ENCODE measurements at places on chromosomes 5 and 9.

GRCh38 chr5:57494104-57495098 lies 11.8 kb upstream of the ACTBL2 start:
- H3K36me3 ChIP-seq, result no peaks in the 10 kb centered on the region
- H3K27me3 ChIP-seq, result no peaks in the 10 kb centered on the region
- peak overlapping the region; percentile 57 for H3K27ac ChIP-seq
- peaks cover 13% of the 10 kb centered on the region for H3K4me1 ChIP-seq
- no peak overlapping the region for H3K4me3 ChIP-seq

- peak; percentile 44 for DNase-seq
- H3K27me3 ChIP-seq, result no peaks in the 10 kb centered on the region
- H3K4me1 ChIP-seq, result no peaks in the 10 kb centered on the region
- H3K4me3 ChIP-seq, result no peak overlapping the region
Measured at GRCh38 chr5:109630093-109630492, 59.6 kb upstream of the MAN2A1 start.

DNA sequence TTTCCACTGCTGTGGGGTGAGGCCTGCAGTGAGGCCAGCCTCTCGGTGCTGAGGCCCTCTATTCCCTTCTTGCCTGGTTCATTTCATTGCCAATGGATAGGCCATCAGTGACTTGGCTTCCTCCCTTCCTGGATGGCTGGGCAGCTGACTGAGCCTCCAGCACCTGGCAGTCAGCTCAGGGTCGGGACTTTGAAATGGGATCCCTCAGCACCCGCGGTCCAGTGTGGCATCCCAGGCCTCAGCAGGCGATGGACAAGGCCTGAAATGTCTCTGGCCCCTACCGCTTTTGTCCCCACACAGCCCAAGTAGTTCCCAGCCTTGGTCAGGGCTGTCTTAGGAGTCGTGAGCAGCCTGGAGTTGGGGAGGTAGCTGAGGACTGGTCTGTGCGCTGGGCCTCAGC lies 17.2 kb downstream of the NDST1 start:
- H3K36me3 ChIP-seq, result no peaks in the 10 kb centered on the region
- DNase-seq, result no peak
- H3K27ac ChIP-seq, result no peak overlapping the region
- H3K27me3 ChIP-seq, result no peaks in the 10 kb centered on the region
- no peak overlapping the region for H3K4me3 ChIP-seq

DNA sequence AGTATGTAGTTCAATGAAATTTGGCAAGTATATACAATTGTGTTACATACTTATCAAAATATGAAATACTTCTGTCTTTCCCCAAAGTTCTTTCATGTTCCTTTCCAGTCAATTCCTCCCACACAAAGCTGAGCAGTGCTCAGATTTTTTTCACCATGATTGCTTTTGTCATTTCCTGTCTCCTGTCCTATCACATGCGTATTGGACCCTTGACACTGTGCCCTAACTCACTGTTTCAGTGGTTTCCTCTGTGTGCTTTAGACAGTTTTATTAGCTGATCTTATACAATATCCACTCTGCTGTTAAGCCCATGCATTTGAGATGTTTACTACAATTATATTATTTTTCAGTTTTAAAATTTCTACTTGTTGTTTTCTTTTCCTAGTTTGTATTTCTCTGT lies 463.6 kb upstream of the MEF2C start:
- no peaks in the 10 kb centered on the region for H3K27me3 ChIP-seq
- DNase-seq, result no peak
- H3K4me3 ChIP-seq, result no peak overlapping the region

DNA sequence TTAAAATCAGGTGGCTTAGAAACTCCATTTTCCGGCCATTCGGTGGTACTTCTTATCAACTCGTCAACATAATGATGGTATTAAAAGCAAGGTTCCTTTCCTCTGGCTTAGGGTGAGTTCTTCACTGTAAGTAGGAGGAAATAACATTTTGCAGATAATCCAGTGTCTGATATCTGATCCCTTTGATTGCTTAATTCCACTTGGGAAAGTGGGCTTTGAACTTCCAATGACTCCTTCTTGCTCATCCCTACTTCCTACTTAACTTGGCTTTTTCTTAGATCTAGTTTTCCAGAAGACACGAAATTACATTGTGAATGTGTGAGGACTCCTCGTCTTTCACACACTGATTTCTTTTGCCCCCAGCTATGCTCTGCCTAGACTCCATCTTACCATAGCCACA lies 31.5 kb downstream of the DDX31 start:
- no peaks in the 10 kb centered on the region for H3K36me3 ChIP-seq
- no peak overlapping the region for H3K4me3 ChIP-seq
- no peak overlapping the region for H3K27ac ChIP-seq
- DNase-seq, result no peak

- H3K27me3 ChIP-seq, result no peaks in the 10 kb centered on the region
- H3K36me3 ChIP-seq, result peaks cover 27% of the 10 kb centered on the region
- peaks cover 9% of the 10 kb centered on the region for H3K4me1 ChIP-seq
- DNase-seq, result no peak
Measured at GRCh38 chr9:93567271-93567959, 9.0 kb upstream of the PHF2 start.

- H3K36me3 ChIP-seq, result no peaks in the 10 kb centered on the region
- no peaks in the 10 kb centered on the region for H3K27me3 ChIP-seq
- H3K4me1 ChIP-seq, result peaks cover 4% of the 10 kb centered on the region
Measured at GRCh38 chr5:108747774-108748400, at the start of gene FER. Gene FER (plus strand): TSS chr5:108747897. CDS start chr5:108798183, 50,286 bp downstream.

DNA sequence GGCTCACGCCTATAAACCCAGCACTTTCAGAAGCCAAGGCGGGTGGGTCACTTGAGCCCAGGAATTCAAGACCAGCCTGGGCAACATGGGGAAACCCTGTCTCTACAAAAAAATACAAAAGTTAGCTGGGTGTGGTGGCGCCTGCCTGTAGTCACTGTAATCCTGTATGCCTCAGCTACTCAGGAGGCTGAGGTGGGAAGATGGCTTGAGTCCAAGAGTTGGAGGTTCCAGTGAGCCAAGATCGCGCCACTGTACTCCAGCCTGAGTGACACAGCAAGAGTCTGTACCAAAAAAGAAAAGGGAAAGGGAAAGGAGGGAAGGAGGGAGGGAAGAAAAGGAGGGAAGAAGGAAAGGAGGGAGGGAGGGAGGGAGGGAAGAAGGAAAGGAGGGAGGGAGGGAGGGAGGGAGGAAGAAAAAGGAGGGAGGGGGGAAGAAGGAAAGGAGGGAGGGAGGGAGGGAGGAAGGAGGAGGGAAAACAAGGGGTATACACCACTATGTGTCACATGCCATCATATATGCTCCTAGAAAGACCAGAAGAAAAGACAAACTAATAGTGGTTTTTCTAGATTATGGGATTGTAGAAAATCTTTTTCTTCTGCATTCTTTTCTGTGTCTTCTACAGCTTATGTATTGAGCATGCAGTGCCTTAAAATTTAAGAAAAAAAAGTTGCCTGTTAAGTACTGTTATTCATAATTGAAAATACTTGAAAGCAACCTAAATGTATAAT lies 240.1 kb downstream of the DENND1A start:
- H3K4me1 ChIP-seq, result peaks cover 7% of the 10 kb centered on the region
- H3K27ac ChIP-seq, result no peak overlapping the region
- no peaks in the 10 kb centered on the region for H3K36me3 ChIP-seq
- no peak for DNase-seq

DNA sequence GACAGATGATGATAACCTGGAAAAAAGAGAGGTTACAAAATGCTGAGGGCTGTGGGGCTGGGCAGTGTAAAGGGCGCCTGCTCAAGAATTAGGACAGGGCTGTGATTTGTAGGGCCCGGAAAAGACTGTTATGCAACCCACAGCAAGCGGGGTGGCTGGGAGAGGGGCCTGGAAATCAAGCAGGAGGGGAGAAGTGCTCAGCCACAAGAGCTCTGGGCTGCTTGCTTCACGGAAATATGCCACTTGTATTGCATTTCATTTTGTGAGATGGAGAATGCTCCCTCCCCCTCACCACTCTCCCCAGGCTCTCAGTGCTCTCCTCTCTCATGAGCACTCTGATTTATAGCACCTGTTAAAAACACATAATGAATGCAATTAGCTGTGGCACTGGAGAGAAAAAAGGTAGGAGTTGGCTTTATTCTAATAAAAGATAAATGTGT lies 8.4 kb upstream of the HAND1 start:
- H3K4me1 ChIP-seq, result no peaks in the 10 kb centered on the region
- no peak overlapping the region for H3K27ac ChIP-seq
- peaks cover 80% of the 10 kb centered on the region for H3K27me3 ChIP-seq
- no peaks in the 10 kb centered on the region for H3K36me3 ChIP-seq
- no peak overlapping the region for H3K4me3 ChIP-seq

- no peaks in the 10 kb centered on the region for H3K27me3 ChIP-seq
- no peaks in the 10 kb centered on the region for H3K36me3 ChIP-seq
- no peak overlapping the region for H3K4me3 ChIP-seq
- no peak overlapping the region for H3K27ac ChIP-seq
Measured at GRCh38 chr5:146291421-146292074, 47.1 kb upstream of the POU4F3 start.

DNA sequence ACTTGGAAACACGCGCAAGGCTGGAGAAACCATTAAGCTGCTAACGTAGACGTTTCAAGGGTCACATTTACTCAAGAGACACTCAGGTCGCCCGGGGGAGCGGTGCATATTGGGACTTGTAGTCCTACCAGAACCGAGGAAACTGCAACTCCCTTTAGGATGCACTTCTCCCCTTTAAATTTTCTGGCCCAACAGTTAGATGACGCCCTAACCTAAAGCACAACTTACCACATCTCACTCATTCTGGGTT lies 384 bp upstream of the DMXL1 start:
- no peaks in the 10 kb centered on the region for H3K36me3 ChIP-seq
- DNase-seq, result no peak
- no peaks in the 10 kb centered on the region for H3K27me3 ChIP-seq
- peak overlapping the region; percentile 99 for H3K27ac ChIP-seq
- peaks cover 18% of the 10 kb centered on the region for H3K4me1 ChIP-seq

DNA sequence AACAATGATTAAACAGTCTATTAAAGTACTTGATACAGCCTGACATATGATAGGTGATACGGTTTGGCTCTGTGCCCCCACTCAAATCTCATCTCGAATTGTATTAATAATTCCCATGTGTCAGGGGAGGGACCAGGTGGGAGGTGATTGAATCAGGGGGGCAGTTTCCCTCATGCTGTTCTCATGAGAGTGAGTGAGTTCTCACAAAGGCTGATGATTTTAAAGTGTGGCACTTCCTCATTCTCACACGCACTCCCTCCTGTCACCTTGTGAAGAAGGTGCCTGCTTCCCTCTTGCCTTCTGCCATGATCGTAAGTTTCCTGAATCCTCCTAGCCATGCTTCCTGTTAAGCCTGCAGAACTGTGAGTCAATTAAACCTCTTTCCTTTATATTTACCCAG lies 40.1 kb upstream of the TARS1 start:
- no peaks in the 10 kb centered on the region for H3K27me3 ChIP-seq
- H3K36me3 ChIP-seq, result no peaks in the 10 kb centered on the region
- DNase-seq, result no peak
- H3K4me1 ChIP-seq, result no peaks in the 10 kb centered on the region
- no peak overlapping the region for H3K27ac ChIP-seq
- H3K4me3 ChIP-seq, result no peak overlapping the region

DNA sequence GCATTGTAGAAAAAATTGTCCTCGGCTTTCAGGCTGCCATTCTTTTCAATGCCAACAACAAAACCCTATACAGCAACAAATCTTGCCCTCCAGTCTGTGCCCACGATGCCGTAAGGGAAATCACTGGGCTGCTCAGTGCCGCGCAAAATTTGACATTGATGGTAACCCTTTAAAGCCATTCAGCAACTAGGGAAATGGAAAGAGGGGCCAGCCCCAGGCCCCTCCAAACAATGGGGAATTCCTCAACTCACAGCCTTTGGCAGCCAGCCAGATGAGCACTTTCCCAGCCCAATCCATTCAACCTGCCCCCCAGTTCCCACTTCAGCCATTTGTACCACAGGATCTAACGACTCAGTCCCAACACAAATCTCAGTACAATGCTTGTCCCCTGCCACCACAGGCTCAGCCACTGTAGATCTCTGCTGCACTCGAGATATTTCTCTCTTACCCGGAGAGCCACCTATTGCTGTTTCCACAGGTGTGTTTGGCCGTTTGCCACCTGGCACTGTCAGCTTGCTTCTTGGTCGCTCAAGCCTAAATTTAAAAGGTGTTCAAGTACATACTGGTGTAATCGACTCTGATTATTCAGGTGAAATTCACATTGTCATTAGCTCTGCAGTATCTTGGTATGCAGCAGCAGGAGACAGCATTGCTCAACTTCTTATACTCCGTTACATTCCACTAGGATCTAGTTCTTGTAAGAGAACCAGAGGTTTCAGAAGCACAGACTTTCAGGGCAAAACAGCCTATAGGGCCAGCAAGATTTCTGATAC lies 103.3 kb downstream of the SYK start:
- DNase-seq, result peak; percentile 40
- no peak overlapping the region for H3K4me3 ChIP-seq
- peaks cover 8% of the 10 kb centered on the region for H3K36me3 ChIP-seq
- H3K4me1 ChIP-seq, result no peaks in the 10 kb centered on the region
- H3K27ac ChIP-seq, result no peak overlapping the region
- H3K27me3 ChIP-seq, result no peaks in the 10 kb centered on the region

DNA sequence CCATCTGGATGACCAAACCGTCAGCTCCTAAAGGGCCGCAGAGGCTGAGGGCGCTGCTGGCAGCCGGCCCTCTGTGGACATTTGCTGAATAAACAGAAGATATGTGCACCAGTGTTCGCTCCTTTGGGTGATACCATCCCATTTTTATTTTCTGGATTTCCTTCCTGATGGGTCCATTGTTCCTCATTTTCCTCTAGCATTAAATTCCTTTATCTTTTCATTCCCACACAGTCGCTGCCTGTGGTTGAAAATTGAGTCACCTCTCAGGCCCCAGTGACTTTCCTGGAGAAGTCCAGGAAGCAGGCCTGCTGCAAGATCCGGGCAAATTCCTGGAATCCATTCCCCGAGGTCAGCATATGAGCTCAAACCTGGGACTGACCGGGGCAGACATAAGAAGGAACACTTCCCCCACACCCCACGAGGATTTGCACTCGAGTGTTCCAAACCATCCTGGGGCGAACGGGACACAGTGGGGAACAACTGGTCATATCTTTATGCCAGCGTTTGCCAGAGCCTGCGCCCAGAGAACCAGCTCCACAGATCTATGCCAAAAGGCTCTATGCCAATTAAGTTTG lies 86.7 kb upstream of the PCA3 start:
- no peak for DNase-seq
- H3K4me3 ChIP-seq, result no peak overlapping the region
- H3K27ac ChIP-seq, result peak overlapping the region; percentile 5
- no peaks in the 10 kb centered on the region for H3K27me3 ChIP-seq
- H3K4me1 ChIP-seq, result no peaks in the 10 kb centered on the region

GRCh38 chr5:103808464-103809106 lies 246.0 kb upstream of the NUDT12 start:
- no peak overlapping the region for H3K27ac ChIP-seq
- H3K4me3 ChIP-seq, result no peak overlapping the region
- no peaks in the 10 kb centered on the region for H3K4me1 ChIP-seq
- no peaks in the 10 kb centered on the region for H3K36me3 ChIP-seq
- no peaks in the 10 kb centered on the region for H3K27me3 ChIP-seq
- DNase-seq, result peak; percentile 23
